ENCODE measurements at places on chromosomes 13 and 19. TPM values are rescaled to one million over a fixed set of nuclear protein-coding genes. Genes with fewer than 3 reads are reported as not detected.

The LYPD3 gene
- 1.0 TPM for polyA plus RNA-seq

GRCh38 chr19:8639821-8640401 is 9.5 kb downstream of the NFILZ start:
- DNase-seq = no peak

The PSPN gene
- polyA plus RNA-seq = 0.41 TPM

DNA sequence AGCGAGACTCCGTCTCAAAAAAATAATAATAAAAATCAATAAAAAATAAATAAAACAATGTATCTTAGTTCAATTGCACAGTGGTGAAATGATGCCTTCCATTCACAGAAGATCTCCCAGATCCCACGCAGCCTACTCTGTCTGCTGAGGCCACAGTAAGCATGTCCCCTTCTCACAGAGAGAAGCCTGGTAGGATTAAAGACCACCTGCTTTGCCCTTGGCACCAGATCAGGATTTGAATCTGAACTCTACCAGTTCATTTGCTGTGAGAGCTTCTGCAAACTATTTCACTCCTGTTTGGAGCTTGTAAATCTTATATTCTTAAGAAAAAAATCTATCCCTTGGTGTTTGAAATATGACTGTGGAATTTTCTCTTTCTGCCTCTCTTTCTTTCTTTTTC is 2.2 kb upstream of the SLC7A1 start:
- no peak for DNase-seq

The BST2 gene
- polyA plus RNA-seq = 2.8 TPM

The NFKBIB gene
- polyA plus RNA-seq = 14.1 TPM

DNA sequence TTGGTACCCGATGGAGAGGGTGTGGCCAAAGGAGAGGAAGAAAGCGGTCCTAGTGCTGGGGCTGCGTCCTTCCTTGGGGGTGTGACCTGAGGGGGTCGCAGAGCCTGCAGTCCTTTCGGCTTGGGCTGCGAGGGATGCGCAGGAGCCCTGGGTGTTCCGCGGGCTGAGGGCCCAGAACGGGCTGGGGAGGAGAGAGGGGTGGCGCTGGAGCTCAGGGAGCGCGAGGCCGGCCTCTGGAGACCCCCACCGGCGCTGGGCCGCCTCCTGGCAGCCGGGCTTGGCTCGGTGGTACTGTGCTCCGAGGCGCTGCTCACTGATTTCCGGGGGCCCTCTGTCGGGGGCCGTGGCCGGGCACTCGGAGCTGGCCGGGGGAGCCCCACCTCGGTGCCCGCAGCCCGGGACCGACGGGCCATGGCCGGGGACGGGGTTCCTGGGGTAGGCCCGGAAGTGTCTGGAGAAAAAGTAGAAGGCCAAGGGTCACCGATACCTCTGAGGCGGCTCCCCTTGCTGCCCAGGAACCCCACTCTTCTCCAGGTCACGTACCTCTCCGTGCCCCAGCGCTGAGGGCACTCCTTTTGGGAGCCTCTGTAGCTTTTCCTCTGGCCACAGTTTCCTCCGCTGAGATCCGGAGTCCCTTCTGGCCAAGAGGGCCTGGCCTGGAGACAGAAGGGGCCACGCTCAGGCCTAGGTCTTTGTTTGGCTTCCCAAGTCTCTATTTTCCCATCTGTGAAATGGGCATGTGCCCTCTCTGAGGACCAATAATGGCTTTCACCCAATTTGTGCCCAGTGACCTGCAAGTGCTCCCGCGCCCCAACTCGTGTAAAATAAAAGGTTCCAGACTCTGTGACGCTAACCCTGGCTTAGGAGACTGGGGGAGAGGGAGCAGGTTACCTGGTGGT is 1.6 kb downstream of the PRR36 start:
- DNase-seq = no peak

DNA sequence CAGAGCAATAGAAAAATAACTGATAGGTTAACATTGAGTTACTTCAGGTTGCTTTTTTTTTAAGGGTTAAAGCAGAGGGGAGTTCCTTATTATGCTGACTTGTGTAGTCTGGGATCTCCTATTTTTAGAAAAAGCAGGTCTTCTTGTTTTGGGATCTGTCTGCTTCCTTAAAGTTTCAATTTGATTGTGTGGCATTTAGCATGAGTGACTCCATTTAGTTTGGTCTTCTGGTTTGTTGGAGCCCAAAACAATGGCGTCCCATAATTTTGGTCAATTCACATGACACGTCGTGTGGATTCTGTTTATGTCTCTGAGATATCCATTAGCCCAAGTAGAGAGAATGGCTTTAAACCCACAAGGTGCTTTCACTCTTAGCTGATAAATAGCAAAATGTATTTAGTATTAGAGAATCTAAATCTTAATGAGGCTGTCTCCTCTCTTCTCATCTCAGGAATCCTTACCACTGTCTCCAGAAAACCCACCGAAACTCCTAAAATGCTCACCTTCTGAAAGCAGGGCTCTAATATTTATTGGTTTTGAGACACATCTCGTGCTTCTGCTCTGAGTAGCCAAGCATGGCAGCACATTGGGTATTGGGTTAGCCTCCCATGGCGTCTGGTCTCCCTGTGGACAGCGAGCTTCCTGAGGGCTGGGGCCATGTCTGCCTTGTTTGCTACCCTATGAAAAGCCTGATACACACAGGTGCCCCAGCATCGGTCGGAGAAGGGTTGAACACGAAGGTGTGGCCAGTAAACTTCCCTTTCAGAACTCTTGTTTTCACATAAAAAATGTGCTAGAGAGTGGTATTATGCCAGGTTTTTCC is 67.2 kb upstream of the GPR183 start:
- DNase-seq = no peak

DNA sequence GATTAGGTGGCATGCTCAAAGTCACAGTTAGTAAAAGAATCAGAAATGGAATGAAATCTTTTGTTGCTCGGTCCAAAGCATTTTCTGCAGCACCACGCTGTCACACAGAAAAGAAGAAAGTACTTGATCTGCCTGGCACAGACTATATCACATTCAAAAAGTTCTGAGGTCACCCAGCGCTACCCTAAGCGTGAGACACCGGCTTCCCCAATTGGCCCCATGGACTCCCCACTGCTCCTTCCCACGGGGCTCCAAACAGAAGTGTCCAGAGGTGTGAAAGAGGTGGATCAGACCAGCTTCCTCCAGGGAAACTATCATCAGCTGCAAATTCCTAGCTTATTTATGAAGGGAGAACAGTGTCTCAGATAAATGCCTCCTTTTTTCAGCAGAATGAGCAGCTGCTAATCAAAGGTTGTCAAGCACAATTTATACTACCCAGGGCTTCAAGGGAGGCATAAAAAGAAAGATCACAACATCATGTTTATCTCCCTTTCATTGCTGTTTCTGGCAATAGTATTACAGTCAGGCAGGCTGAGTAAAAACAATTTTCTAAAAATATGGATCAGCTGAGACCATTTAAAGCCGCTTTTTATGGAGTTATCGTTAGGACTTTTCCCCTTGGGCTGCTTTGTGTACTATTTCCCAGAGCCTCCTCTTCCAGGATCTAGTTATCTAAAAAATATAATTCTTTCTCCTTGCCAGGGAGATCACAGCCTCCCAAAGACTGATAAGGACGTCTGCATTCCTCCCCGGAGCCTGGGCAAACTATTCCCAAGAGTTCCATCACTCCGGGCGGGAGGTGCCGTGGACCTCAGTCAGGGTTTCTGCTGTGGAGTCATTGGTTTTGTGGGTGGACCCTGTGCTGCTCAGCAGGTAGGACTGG is 208.0 kb downstream of the LHFPL6 start:
- DNase-seq = no peak

DNA sequence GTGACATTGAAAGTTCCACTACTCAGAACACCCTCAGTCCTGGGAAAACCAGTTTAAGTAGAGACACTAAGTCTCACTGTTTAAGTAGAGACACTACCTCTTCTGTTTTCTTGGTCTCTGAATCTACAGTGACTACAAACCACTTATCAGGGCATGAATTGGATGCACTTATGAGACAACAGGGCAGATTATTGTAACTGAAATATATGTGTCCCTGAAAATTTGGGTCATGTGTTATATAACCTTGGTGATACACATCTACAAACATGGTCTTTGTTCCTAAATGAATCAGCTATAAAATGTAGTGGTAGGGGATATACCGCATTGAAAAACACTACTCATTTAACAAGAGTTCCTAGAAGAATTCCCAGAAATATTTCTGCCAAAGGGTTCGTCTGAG is 55.7 kb downstream of the SERP2 start:
- no peak for DNase-seq

DNA sequence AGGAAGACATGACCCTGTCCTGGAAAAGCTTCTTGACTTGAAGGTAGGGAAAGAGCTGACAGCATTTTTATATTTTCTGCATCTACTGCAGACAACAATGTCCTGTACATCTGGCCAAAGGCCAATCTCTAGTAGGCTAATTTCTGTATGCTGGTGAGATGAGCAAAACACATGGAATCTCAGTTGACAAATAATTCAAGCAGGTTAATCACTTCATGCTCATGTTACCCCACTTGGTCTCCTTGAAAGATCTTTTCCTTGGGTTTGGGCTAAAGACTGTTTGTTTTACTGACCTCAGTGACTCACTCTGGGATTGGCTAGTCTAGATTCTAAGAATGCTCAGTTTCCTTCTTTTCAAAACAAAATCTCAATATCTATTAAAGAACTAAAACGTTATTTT is 298.8 kb downstream of the LMO7 start:
- no peak for DNase-seq

The CD177 gene
- polyA plus RNA-seq = 0.19 TPM

The TPTE2 gene
- not detected for polyA plus RNA-seq

DNA sequence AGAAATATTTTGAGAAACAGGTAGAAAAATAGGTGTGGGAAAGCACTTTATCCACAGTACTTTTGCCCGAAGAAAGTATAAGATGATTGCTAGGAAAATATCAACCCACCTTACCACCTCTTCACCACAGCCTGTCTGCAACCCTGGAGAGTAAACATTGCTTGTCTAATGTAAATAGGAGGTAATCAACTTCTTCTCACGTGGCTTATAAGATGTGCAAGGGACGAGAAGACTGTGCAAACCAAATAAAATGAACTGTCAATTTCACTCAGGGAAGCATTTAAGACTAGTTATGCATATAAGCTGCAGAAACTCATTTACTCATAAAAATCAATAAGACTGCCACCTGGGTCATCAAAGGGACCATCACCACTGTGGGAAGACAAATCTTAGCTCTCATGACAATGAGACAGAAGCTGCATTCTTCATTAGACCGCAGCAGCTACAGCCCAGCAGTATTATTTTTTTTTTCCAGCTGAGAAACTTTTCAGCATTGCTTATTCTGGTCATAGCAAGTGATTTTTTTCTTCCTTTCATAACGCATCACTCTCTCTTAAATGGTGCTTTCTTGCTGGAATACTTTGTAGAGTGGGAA is 807.7 kb upstream of the GPC6 start:
- DNase-seq = no peak

The LCP1 gene
- polyA plus RNA-seq = not detected

The KLF1 gene
- not detected for polyA plus RNA-seq

The RGL3 gene
- 0.16 TPM for polyA plus RNA-seq

DNA sequence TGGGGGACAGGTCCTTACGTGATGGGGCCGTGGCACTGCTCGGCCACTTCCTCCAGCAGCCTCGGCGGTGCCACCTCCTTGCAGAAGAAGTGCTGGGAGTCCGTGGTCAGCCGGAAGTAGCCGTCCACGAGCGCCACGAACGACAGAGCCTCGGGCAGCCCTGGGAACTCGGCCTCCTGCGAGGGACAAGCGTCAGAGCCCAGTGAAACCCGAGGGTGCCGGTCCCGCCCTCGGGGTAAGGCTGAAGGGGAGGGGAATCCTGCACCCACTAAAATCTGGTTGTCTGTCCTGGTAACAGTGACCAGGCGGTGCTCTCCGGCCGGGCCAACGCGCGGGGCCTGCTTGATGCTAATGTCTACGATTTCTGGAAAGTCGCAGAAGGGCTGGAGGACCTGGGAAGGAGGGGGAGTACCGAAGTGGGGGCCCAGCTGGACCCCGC is 6.4 kb downstream of the JAK3 start:
- DNase-seq = no peak

The LRRC63 gene
- not detected for polyA plus RNA-seq

The MEF2B gene
- polyA plus RNA-seq = 0.74 TPM

DNA sequence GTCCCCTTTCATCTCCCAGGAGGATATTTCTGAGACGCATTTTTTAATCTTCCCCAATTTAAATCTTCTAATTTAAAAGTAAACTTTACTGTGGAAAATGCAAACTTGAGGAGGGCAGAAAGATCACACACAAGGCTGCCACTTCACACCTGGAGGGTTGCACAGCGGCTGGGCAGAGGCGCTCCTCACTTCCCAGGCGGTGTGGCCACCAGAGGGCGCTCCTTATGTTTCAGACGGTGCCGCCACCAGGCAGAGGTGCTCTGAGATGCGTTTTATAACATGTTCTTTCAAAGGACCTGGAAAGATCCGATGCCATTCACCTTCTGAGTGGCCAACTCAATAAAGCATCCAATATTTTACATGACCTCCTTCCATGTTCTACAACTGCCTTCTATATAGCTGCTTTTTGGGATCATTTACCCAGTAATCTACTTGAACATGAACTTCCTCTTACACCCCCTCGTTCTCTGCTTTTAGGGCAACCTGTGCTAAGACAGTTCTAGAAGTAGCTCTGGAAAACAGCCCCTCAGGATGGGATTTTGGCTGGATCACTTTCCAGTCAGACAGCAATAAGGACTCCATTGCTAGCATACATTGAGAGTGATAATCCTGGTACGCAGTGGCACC is 14.8 kb upstream of the MTUS2 start:
- DNase-seq = no peak

- no peak for DNase-seq
These were observed 964.8 kb downstream of the PCDH9 start for GRCh38 chr13:66265371-66265770.

DNA sequence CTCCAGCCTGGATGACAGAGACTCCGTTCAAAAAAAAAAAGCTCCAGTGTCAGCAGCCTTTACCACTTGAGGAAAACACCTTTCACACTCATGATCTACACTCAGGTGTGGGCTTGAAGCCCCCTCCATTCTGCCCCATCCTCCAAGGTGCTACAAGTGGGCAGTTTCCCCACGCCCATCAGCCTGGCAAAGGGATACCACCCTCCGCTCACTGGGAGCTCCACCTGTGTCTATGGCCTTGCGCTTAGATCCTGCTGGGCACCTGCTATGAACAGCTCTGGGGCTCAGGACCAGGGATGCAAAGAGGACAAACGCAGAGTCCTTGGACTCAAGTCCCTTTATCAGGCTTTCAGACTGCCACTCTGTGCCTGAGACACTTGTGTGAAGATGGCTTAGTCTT is 127.8 kb downstream of the CRYL1 start:
- DNase-seq = no peak

DNA sequence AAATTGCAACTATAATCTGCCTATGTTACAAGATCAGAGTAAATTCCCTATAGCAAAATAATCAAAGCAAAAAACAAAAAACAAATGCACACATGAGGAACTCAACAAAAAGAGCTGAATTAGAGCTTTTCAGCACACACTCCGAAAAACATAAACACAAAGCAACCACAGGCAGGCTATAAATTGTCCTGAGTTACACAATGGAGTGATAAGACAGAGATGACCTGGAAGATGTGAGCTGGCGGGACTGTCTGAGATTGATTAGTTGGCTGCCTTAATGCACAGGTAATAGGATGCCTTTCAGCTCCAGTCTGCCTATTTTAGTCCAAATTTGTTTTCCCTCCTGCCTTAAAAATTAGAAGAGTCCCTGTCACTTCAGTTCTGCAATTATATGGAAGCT is 159.0 kb upstream of the FNDC3A start:
- no peak for DNase-seq

The GPR183 gene
- not detected for polyA plus RNA-seq

The ADGRE3 gene
- not detected for polyA plus RNA-seq

Measured in AG04450 (cell line).